Bone marrow (tissue), 2 donors: ENCODE measurements at places on chromosomes 5 and 9.
A peak's percentile ranks its signal among the peaks of the same experiment; 100 is the strongest.

DNA sequence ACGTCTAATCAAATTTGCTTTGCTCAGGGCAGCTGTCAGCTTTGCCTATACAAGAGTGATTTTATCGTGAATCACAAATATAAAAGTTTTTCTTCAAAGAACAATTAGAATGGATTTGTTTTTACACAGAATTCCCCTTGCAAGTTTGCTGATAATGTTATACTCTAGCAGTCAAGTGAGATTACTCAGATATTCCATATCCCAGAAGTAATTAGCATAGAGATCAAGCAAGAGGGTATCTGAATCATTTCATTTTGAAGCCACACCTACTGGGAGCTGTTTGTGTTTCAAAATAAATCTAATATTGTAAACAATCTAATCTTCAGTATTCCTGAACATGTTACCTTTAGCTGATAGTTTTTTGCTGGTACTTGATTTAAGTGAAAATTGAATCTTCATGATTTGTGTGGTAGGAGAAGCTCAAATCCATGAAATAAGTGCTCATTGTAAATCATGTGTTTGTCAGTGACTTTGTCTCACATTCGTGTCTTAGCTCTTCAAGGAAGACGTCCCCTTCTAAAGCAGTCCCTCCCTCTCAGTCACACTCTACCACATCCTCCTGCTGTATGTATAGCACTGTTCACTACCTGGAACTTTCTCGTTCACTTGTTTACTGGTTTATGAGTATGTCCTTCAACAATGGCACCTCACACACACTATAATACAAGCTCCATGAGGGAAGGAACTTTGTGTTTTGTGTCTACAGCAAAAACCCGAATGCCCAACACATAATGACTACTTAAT, 3.3 kb upstream of the TTC39B start:
- no peak for DNase-seq

GRCh38 chr9:121783111-121783510, 131.7 kb downstream of the DAB2IP start:
- no peak for DNase-seq

DNA sequence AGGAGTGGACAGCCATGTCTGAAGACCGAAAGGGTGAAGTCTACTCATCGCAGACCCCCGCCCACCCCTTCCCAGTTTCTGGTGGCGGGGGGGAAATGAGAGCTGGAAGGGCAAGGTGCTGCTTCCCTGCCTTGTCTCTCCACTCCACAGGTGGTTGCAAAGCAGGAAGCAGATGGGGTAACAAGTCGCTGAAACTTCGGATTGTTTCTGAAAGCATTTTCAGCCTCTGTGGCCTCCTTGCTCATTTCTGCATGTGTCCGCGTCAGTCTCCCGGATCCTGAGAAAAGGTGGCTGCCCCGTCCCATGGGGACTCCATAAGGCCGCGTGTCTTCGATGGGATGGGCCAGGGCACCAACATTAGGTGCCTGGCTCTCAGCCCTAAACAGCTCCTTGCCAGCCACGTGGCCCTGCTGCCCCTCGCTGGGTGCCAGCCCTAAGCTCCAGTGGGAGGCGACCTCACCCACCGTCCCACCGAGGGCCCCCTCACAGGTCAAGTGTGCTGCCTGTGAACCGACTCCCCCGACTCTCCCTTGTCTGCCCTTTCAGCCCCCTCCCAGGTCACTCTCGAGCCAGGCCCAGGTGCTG, 971 bp downstream of the PHYKPL start:
- no peak for DNase-seq

GRCh38 chr5:51371052-51371451, 12.2 kb upstream of the ISL1 start:
- no peak for DNase-seq

DNA sequence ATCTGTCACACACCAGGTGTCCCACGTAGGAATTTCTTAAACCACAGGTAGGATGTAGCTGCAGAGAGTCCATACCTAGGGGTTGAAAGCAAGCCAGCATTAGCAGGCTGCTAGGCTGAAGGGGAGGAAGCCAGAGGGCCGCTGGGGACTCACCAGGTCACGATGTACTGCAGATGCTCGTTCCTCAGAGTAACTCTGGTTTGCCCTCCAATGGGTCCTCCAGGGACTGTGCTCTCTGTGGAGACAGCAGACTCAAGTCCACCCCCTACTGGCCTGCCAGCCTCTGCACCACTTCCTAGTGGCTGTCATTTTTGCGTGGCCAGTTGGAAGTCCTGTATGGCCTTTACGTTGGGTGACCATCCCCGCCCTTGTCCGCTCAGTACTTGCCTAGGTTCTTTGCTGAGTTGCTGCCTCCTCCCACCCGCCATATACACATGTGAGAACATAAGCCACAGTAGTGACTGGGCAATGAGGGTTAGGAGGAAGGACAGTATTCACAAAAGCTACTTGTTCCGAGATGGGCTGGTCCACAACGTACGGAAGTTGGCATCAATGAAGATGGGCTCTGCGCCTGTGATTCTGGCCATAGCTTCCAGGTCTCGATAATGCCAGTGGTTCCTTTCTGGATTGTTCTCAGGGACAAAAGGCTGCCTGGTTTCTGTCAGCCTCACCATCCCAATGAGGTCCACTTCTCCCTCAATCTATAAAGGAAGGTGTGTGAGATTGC, 4.1 kb downstream of the RPL7A start:
- no peak for DNase-seq

- peak; percentile 46 for DNase-seq
Observed at GRCh38 chr5:176543428-176544182, 5.5 kb upstream of the CDHR2 start.

GRCh38 chr5:50655067-50655809, 11.2 kb upstream of the PARP8 start:
- no peak for DNase-seq

- no peak for DNase-seq
Observed at GRCh38 chr5:67842806-67843205, 372.8 kb upstream of the PIK3R1 start.

GRCh38 chr9:124742940-124743339, 28.2 kb downstream of the NR6A1 start:
- DNase-seq = no peak

DNA sequence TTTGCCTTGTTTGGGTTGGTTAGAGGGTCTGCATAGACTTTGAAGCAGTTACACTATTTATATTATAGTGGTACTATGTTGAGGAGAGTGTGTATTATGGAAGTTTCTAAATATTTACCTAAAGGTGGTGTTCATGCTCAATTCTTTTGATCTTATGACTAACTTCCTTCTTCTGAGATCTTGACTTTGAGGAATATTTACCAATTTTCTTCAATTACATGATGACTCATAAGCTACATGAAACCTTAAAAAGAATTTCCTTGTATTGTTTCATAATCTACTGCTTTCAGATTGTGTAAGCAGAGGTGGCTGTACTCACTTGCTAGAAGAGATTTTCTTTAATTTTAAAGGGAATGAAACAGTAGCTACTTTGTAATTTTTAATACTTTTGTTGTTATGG, 276.1 kb downstream of the TAF11L14 start:
- DNase-seq = peak; percentile 35
